ENCODE measurements at places on chromosomes 16 and 17. TPM values are rescaled to one million over a fixed set of nuclear protein-coding genes. Genes with fewer than 3 reads are reported as not detected.

DNA sequence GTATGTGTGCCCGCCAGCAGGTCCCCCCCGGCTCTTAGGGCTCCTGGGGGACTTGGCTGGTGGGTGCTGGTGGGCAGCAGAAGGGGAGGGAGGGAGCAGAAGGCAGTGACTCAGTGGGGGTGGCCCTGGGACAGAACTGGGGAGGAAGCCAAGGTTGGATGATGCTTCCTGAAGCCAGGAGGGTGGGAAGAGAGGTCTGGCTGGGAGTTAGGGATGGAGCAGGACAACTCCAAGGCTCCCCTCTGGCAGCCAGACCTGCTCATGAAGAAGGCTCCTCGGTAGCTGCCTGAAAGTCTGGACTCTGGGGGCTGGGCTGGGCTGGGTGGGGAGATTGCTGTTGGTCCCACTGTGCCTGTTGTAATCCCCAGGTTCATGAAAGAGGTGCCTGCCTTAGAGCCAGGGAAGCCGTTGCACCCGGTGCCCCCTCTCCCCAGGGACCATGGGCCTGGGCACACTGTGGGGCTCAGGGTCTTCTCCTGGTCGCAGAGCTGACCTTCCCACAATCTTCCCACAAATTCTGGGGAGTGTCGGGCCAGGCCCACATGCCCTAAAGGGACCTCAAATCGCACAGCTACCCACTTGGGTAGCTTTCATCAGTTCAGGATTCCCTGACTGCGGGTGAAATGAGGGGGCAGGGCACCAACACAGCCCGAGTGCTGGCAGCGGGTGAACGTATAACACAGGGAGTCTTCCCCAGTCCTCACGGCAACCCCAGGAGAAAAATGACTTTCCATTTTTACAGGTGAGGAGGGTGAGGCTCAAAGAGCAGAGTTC lies 1.1 kb upstream of the PLEKHG4 start:
- peak; percentile 50 for DNase-seq

GRCh38 chr17:74165797-74166365 lies 37.6 kb upstream of the RPL38 start:
- DNase-seq: no peak

The CACNG4 gene
- total RNA-seq: 0.05 TPM

DNA sequence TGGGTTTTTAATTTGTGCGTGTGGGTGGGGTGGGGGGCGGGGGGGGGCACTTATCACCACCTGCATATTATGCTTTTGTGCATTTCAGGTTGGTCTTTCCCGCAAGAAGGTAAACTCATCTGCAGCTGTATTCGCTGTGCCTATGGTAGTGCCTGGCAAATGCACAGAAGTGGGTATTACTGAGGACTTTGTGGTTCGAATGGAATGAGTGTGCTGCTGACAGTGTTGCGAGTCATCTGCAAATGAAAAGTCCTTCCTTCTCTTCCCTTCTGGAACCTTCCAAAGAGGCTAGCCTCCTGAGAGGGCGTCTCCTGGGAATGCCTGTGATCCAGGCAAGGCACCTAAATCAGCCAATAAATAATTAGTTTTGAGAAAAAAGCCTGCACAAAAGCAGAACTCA lies 532.9 kb downstream of the MAF start:
- DNase-seq: no peak

The CCL7 gene
- total RNA-seq: not detected

DNA sequence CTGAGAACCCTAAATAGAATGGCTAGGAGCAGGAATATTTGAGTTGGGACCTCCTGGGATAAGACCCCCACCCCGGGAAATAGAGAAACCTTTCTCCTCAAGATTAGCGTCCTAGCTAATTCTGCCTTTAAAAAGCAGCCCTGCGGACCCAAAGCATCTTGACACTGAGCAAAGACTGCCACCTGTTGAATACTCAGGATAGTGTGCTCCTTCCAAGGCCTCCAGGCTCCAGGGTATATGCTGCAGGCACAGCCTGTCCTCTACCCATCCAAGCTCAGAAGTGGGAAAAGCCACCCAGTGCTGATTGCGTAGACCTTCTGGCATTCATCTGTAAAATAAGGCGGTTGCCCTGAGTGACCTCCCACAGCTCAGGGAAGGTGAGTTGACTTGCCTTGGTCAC lies 456.2 kb upstream of the DYNLRB2 start:
- DNase-seq: peak; percentile 57

DNA sequence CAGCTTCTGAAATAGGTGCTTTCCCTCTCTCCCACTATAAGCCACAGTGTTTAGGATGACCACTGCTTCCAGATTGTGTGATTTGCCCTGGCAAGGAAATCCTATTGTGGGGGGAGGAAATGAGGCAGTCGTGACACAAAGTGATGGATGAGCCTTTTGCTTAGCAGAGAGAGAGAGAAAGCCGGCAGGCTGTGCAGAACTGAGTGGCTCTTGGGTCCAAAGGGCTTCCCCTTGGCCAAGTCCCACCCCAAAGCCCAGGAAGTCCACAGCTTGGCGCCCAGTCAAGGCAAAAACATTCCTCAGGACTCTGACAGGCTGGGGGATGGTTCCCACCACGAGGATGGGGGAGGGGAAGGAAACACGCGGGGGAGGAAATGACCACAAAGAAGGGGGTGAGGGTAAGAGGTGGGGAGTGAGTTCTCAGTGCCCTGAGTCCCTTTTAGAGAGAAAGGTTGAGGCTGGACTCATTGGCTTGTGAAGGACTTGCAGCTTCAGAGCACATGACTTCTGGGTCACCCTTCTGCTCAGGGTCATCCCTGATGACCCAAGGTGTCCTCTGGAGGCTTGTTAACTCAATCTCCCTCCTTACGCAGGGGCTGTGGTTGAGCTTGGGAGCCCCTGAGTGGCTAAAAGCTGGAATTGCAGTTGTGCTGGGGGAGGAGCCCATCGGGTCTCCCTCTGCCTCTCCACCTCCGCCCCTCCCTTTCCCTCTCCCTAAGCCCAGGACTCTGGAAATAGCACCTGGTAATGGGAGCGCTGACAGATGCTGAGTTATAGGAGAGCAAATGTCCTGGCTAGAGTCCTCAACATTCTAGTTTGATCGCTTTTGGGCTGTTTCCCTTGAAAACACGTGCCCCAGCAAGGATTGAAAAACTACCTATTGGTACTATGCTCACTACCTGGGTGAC lies 10.3 kb upstream of the MSL1 start:
- DNase-seq: peak; percentile 98

DNA sequence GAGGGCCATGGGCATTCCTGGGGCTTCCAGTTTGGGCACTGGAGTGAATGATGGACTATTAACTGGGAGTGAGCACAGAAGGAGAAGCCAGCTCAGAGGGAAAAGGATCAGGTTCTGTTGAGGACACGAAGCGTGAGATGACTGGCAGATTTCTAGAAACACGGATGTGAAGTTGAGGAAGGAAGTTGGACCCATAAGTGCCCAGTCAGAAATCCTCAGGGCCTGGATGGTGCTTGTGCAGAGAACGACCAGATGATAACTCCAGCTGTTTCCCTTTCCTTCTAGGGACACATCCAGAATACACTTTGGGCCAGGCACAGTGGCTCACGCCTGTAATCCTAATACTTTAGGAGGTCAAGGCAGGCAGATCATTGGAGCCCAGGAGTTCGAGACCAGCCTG lies 23.3 kb upstream of the ANKRD40CL start:
- no peak for DNase-seq

DNA sequence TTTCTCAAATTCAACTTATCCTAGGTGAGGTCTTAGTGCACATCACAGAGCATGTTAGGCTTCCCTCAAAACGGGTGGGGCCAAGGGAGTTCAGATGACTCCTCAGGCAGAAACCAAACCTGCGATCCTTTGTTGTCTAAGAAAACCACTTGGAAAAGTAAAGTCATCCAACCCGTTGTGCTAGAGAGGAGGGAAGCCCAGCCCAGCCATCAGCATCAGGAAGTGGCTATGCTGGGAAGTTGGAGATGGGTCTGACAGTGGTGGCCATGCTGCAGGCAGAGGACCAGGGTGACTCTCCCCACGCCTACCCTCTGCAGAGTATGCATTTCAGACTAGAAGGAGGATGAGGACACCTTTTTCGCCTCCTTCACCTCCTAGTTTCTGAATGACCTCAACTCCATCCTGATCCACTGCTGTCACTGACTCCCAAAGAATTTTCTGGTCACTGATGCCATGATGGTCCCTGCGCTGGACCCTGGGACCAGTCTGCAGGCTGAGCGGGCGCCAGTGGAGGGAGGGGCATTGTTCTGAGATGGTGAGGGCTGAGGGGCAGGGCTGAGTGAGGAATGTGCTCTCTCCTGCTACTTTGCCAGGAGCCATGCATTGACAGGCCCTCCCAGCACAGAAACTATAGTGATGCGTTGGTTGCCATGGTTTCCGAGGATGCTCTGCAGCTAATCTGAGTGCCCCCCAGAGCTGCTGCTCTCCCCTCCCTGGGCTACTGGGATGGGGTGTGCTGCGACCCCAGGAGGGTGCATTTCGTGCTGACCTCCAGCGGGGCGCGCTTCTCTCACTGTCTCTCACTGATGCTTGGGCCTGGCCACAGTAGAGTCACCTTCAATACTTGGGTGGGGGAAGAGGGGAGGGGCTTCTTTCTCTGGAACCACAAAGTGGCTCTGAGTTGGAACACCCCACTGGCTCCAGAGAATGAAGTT lies 20.4 kb downstream of the ALOX12B start:
- DNase-seq: no peak

The CFAP97D1 gene
- not detected for total RNA-seq

GRCh38 chr16:22369221-22369811 lies 5.1 kb downstream of the CDR2 start:
- peak; percentile 61 for DNase-seq

The KRT25 gene
- not detected for total RNA-seq

DNA sequence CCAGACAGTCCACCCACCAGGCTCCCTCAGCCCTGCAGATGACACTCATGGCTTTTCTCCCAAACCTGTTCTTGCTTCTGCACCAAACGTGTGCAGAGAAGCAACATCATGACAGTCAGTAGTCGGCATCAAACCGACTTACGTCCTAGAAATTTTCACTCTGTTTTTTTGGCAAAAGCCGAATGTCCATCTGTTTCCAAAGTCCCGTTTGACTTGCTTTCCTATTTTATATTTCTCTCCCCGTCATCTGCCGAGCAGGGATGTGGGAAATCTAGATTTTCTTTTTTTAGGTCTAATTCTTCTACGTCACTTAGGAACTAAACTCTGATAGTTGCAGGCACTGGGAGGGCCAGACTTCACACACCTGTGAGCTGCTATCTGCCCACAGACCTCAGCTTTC lies 104.9 kb downstream of the RMI2 start:
- DNase-seq: no peak

The HP gene
- total RNA-seq: not detected

DNA sequence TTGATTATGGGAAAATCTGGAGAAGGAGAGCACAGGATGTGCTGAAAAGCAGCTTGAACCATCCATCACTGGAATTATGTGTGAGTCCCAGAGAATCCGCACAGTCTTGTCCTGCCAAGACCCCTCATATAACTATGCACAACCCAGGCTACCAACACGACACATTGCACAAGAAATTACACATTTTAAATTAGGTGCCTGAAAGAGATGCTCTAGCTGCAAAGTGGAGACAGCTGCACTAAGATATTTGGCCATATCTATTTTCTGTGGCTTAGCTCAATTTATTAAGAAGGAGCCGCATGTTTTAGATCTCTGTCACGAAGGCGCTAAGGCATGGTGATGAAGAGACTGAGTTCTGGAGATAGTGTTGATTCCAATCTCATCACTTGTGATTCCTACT lies 1308.4 kb downstream of the CDH8 start:
- DNase-seq: no peak

The CA10 gene
- total RNA-seq: not detected

The ODAD4 gene
- 0.57 TPM for total RNA-seq

- no peak for DNase-seq
Observed at GRCh38 chr17:62062944-62063343, 2.1 kb downstream of the MED13 start.

The ZP2 gene
- not detected for total RNA-seq

GRCh38 chr17:33140413-33141099 lies 148.9 kb downstream of the SPACA3 start:
- peak; percentile 5 for DNase-seq

The HSPB9 gene
- not detected for total RNA-seq

The MILR1 gene
- 14.5 TPM for total RNA-seq

DNA sequence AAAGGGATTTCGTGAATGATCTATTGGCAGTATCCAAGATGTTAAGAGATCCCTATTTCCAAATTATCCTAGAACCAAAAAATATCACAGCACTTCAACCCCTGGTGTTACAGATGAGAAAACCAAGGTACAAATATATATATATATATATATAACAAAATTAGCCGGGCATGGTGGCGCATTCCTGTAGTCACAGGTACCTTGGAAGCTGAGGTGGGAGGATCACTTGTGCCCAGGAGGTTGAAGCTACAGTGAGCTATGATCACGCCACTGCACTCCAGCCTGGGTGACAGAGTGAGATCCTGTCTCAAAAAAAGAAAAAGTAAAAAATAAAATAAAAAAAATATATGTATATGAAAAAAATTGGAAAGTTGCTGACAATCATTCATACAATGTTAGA lies 637 bp upstream of the CLN3 start:
- no peak for DNase-seq

DNA sequence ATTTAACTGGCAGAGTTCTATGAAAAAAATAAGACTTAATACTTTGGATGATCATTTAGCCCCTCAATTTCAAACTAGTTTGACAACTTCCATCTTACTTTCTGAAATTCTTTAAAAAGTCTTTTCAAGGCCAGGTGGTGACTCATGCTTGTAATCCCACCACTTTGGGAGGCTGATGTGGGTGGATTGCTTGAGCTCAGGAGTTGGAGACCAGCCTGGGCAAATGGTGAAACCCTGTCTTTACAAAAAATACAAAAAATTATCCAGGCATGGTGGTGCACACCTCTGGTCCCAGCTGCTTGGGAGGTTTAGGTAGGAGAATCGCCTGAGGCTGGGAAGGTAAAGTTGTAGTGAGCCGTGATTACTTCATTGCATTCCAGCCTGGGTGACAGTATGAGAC lies 154.4 kb downstream of the TANC2 start:
- DNase-seq: peak; percentile 15

DNA sequence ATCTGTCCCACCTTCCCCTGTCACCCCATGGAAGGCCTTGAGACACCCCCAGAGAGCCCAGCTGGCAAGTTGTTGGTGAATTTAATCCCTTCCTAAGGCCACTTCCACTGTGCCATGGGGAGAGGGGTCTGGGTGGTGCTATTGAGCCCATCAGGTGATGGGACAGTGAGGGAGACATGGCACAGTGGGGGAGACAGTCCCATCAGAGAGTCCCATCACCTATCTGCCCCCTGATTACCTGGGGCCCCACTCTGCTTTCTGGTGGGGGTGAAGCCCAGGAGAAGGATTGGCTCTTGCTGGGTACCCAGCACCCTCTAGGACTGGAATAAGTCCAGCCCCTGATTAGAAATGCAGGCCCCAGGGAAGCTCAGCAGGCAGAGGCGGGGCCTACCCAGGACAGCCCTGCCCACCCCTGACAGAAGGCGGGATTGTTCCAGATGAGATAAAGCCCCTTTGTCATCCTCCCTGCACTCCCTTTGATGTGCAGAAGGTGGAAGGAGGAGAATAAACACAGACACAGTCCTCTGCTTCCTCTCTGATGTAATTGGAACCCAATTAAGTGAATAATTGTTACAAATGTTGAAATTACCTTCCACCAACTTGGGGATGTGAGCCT lies 18.9 kb downstream of the TMEM132E start:
- DNase-seq: no peak

The NAGLU gene
- total RNA-seq: 94.1 TPM
